Heart right ventricle (tissue), 16 donors: ENCODE measurements at places on chromosomes 1 and 21. TPM values are rescaled to one million over a fixed set of nuclear protein-coding genes. Genes with fewer than 3 reads are reported as not detected.

DNA sequence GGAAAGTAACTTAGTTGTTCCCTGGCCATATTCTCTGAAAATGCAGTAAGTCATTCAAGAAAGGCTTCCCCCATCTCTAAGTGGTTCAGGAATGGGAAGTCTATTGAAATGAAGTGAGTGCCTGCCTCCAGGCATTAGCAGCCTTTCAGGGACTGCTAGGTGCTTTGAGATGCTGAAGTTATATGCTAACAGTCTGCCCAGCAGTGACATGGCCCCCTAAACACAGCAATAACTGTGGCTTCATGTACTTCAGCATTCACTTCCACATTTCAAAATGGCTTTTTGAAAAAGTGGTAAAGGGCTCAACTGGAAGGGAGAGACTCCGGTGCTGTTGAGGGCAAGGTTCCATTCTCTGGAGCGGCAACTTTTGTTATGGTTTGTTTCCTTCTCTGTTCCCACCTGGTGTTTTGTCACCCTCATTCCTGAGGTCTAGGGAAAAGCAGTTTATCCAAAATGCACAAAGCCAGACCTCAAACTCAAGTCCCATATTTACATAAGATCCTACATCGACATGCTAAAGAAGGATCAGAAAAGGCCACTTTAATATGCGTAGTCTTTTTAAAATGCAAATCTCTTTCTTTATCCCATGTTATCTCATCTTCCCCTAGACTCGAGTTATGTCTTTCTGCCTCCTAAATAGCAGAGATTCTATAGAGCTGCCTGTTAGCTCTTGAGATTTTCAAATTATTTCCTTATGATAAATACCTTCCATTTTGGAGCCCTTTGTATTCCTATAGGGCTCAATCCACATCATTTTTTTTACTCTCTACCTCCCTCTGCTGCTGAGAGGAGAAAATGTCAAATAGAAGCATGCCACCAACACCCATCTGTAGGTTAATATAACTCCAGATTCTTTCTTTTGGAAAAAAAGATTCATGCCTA, 34.2 kb upstream of the LRRC8C start:
- DNase-seq = no peak

- no peak for DNase-seq
Observed at GRCh38 chr1:116933606-116934515, 24.1 kb downstream of the PTGFRN start.

GRCh38 chr1:45762291-45762690, 11.8 kb upstream of the IPP start:
- no peak for DNase-seq

The RIT1 gene
- 11.5 TPM for polyA plus RNA-seq

DNA sequence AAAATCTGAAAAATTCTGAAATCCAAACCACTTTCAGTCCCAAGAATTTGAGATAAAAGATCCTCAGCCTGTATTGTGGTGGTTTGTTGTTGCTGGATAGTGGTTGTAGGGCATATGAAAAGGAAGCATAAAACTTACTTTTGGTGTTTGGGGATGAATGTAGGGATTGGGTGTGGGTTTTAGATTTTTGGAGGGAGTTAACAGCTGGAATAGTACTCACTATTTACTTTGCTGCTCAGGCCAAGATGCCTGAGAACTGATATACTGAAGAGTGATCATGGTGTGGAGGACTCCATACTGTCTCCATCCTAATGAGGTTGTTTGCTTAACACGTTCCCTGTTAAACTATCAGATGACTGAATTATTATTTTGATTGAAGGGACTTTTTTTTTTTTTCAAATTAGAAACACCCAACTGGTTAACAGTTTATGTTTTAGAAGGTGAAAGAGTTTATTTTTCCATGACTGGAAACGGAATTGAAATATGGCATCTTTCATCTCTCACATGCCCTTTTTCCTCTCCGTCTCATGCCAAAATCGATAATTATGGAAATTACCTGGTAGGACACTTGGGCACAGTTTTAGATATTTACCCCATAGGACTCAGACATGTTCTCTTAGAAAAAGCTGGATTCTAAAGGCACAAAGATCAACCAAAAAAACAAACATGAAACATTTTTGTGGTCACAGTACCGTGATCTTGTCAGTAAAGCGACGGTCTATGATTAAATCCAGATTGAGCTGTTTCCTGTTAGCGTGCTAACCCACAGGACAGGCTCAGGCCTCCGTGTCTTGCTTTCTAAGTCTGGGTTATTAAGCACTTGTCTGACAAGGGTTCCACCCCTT, 37.3 kb downstream of the RGL1 start:
- DNase-seq = no peak

The STRIP1 gene
- 12.3 TPM for polyA plus RNA-seq

GRCh38 chr21:46037331-46038325, 56.1 kb downstream of the COL6A1 start:
- DNase-seq = no peak

DNA sequence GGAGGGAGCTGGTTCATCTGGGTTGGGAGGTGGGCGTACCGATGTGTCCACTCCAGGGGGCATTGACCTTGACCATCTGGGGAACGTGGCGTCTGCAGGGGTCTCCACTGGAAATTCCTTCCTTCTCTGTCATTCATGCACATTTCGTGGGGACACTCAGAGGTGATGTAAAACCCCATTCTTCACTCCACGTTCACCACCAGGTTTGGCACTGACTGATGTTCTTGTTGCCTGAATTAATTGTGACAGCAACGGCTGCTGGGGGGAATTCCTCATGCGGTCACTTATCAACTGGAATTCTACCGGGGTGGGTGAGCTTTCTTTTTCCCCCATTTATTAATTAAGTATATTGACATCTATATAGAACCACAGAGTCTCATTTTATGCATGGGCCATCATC, 18.1 kb upstream of the POFUT2 start:
- no peak for DNase-seq

- DNase-seq = no peak
Observed at GRCh38 chr1:231408528-231409094, 13.5 kb downstream of the EGLN1 start.

DNA sequence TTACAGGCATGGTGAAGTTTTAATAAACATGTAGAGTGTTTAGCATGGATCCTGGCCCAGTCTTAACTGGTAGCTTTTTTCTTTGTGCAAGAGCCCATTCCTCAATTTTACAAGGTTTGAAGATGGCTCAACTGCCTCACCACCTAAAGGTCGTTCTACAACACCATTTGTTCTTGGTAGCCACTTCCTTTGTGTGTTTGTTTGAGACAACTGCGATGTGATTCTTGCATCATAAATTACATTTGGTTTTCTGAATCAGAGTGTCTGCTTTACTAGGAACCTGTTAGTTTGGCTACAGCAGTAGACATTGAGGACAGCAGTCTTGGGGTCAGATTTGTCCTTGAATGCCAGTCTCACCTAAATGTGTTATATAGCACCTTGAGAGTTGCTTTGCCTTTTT, 3.3 kb downstream of the PLEKHM2 start:
- no peak for DNase-seq

DNA sequence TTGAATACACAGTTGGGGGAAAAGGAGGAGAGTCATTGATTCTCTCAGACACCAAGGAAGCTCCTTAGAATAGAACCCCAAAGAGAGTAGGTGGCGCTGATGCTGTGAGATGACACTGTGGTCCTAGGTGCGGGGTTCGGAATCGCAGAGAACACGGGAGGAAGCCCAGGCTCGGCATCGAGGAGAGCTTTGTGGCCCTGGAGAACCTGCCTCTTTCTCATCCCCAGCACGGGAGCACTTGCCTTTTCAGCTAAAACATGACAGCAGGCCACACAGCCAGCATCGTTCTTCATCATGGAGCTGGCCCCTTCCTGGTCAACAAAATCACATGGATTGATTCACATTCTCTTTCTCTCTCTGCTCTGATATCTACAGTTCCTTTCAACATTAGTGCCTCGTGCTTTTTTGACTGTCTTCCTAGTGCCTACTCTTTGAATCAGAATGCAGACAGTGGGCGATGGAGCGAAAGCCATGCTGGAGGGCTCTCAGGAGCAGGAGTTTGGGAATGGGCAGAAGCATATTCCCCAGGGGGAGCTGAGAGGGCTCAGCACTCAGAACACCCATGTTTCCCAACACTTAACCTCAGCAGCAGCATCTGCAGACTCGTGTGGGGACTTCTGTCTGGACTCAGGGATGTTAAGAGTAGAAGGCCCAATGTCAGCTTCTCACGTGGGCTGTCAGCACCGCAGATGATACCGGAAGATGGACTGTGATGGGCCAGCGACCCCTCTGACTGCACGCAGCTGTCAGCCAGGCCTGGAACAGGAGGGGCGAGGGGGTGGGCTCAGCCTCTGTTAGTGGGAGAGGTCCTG, 539.4 kb downstream of the KIF26B start:
- DNase-seq = no peak

The OR2M3 gene
- polyA plus RNA-seq = not detected

The VANGL2 gene
- 0.68 TPM for polyA plus RNA-seq

- DNase-seq = no peak
Observed at GRCh38 chr21:38399103-38399502, 99.2 kb downstream of the ERG start.

- peak; percentile 69 for DNase-seq
Observed at GRCh38 chr1:46806196-46807020, 7.6 kb downstream of the CYP4B1 start.

- no peak for DNase-seq
Observed at GRCh38 chr1:112396653-112397471, 848 bp downstream of the CTTNBP2NL start.

- DNase-seq = no peak
Observed at GRCh38 chr1:55645270-55645669, 430.1 kb upstream of the USP24 start.

- no peak for DNase-seq
Observed at GRCh38 chr1:192547501-192547900, 28.1 kb upstream of the RGS1 start.

The ESPN gene
- polyA plus RNA-seq = 0.12 TPM

The PKP1 gene
- 0.39 TPM for polyA plus RNA-seq

DNA sequence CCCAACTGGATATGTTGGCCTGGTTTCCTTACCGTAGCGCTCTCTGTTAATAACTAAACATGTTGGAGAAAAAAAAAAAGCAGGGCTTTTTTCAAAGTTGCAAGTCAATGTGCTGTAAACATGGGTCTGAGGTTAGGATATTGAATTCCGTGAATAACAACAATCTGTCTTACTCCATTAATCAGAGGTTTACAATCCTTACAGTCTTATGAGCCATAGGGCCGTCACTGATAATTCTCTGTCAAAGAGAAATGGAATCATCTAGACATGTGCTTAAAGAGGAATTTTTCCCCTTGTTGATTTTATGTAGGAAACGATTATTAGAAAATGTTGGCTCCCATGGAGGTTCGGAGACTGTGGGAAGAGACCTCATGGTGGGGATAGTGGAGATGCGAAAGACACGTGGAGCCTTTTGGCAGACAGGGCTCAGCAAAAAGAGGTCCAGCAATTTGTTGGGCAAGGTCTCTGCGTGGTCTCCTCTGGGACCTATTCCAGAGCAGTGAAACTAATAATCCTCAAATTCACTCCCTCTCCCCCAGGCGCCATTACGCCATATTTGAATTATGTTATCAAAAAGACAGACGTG, 83.5 kb upstream of the CLDN14 start:
- DNase-seq = no peak

GRCh38 chr1:19009882-19010321, 53.4 kb upstream of the IFFO2 start:
- DNase-seq = no peak

The SPATA46 gene
- polyA plus RNA-seq = not detected

DNA sequence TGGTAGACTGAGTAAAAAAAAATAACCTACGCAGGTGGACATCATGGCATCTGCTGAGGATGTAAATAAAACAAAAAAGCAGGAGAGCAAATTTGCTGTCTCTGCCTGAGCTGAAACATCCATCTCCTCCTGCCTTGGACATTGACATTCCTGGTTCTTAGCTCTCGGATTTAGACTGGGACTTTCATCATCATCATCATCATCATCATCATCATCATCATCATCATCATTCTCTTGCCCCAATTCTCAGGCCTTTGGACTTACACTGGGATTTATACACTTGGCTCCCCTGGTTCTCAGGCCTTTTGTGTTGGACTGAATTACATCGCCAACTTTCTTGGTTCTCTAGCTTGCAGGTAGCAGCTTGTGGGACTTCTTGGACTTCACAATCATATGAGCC, 308.4 kb upstream of the BEND5 start:
- no peak for DNase-seq

- no peak for DNase-seq
Observed at GRCh38 chr1:203170625-203171330, 4.8 kb downstream of the MYBPH start.

DNA sequence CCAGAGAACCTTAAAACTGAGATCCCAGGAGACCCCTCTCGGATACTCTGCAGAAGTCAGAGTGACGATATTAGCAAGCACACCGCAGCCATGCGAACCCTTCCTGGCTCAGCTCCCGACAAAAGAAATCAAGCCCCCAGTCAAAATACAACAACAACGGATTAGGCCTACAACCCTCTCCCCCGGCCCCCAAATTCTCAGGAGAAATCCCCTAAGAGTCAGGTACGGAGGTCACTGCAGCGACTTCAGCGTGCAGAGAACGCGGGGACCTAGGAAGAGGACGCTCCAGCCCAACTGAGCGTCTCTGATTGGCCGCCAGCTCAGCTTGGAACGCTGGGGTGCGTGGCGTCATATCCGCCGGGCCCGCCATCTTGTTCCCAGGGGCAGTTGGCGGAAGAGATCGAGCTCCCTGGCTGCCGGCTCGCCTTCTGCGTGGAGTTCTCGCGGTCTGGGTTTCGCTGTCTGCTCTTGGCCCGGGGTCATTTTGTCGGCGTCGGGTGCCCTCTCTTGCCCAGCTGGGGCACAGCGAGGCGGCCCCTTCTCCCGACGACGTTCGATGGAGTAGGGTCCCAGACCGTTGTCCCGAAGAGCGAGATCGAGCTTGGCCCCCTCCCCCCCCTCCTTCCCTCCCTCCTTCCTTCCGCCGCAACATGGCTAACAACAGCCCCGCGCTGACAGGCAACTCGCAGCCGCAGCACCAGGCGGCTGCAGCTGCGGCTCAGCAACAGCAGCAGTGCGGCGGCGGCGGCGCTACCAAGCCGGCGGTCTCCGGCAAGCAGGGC, at the start of gene PRPF38B:
Gene PRPF38B, plus strand, starts transcription at position 369 of the 782 bp plus-strand sequence. Its CDS starts 282 bp downstream, at position 651.
- peak; percentile 95 for DNase-seq

DNA sequence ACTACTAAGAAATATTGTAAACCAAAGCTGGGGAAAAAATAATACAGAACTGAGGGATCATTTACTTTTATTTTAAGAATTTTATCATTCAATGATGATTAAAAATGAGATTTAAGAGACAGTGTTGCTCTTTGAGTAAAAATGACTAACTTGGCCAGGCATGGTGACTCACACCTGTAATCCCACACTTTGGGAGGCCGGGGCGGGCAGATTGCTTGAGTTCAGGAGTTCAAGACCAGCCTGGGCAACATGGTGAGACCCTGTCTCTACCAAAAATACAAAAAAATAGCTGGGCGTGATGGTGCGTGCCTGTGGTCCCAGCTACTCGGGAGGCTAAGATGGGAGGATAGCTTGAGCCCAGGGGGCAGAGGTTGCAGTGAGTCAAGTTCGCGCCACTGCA, 21.8 kb upstream of the PLEKHO1 start:
- no peak for DNase-seq

DNA sequence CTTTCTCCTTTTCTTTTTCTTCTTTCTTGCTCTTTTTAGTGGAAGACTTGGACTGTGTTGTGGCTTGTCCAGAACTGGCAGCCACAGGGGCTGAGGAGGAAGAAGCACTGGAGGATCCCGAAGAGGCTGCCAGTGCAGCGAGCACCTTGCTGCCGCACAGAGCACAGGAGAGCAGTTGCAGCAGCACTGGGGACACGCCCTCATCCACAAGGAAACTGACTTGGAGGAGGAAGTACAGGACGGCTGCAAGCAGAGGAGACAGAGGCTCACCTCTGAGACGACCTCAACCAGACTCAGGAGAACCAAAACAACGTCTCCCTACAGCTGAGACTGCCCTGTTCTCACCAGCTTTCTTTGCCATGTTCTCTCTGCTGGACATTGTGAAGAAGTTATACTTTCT, 88.9 kb downstream of the UBR4 start:
- no peak for DNase-seq

The TNFSF4 gene
- 0.36 TPM for polyA plus RNA-seq

- DNase-seq = peak; percentile 42
Observed at GRCh38 chr1:37793773-37794371, at the start of gene MANEAL. MANEAL (plus strand) TSS chr1:37793847; CDS start chr1:37794183, 336 bp downstream.
